Fibroblast of lung (primary cell): ENCODE measurements at places on chromosomes 2 and 18.

DNA sequence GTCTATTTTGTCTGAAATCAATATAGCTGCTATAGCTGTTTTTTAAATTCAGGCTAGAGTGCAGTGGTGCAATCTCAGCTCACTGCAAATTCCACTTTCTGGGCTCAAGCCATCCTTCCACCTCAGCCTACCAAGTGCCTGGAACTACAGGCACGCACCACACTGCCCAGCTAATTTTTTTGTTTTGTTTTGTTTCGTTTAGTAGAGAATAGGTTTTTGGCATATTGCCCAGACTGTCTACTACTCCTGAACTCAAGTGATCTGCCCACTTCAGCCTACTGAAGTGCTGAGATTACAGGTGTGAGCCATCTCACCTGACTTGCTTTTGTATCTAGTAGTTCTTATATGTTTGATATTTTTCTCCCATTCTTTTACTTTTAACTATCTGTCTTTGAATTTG lies 259.7 kb downstream of the CDH19 start:
- DNase-seq = no peak

DNA sequence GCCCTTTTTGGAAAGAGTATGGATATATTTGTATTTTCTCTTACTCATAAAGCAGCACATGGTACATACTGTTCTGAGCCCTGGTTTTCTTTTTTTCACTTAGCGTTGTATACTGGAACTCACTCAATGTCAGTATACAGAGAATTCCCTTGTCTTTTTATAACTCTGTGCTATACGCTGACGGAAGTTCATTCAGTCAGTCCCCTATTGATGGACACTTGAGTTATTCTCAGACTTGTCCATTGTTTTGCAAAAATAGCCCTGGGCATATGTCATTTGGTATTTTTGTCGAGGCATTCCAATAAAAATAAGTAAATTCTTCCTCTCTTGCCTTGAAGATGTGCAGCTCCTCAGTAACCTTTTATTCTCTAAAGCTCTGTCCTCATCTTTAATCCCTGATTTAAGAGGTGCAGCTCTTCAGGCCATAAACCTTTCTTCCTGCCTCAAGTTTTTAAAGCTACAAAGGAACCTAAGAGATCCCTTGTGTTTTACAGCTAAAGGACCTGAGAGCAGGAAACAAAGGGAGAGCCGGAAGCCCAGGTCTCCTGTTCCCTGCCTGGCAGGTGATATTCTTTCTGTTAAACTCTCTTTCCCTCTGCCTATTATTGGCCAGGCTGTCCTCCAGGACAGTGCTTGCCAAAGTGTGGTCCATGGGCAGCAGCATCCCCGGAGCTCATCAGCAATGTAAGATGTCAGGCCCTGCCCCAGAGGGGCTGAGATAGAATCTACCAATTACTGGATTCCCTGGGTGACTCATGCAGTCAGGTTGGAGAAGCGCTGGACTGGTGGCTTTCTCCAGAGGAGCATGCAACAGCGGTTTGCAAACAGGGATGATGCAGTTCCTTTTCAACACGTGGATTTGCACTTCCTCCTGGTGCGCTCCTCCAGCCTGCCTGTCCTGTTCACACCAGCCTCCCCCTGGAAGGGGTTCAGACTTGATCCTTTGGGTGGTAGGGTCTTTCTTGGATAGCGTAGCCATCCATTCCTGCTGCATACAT lies 158.0 kb downstream of the NEDD4L start:
- peak; percentile 70 for DNase-seq

GRCh38 chr18:8841781-8842485 lies 136.6 kb downstream of the MTCL1 start:
- DNase-seq = no peak

GRCh38 chr2:198700319-198700718 lies 757.4 kb downstream of the SATB2 start:
- DNase-seq = no peak

DNA sequence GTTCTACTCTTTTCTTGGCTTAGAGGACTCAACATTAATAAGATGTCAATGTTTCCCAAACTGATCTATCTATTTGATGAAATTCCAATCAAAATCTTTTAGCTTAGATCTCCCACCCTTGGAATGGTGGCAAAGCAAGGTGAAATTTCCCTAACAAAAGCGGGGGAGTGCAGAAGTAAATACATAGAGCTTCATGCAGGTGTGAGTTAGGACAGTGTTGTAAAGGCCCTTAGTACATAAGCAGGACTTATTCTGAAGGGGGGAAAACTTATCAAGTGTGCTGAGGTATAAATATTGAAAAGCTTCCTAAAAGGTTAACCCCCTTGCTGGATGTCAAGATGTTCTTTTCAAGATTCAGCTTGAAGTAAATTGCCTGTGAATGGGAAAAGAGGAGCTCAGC lies 608.6 kb upstream of the CELF4 start:
- no peak for DNase-seq

- DNase-seq = no peak
Observed at GRCh38 chr2:84482603-84483002, 23.5 kb upstream of the SUCLG1 start.
